Activated T-helper 9 cell treated with anti-CD3 and anti-CD28 coated beads, Interleukin-2, amount 50 U/mL, for 16 hours (primary cell): ENCODE measurements at places on chromosomes 2 and 18.

- no peak for DNase-seq
Measured at GRCh38 chr2:63301481-63301880, 250.9 kb downstream of the OTX1 start.

GRCh38 chr2:80454628-80455027 is 150.1 kb upstream of the LRRTM1 start:
- no peak for DNase-seq

DNA sequence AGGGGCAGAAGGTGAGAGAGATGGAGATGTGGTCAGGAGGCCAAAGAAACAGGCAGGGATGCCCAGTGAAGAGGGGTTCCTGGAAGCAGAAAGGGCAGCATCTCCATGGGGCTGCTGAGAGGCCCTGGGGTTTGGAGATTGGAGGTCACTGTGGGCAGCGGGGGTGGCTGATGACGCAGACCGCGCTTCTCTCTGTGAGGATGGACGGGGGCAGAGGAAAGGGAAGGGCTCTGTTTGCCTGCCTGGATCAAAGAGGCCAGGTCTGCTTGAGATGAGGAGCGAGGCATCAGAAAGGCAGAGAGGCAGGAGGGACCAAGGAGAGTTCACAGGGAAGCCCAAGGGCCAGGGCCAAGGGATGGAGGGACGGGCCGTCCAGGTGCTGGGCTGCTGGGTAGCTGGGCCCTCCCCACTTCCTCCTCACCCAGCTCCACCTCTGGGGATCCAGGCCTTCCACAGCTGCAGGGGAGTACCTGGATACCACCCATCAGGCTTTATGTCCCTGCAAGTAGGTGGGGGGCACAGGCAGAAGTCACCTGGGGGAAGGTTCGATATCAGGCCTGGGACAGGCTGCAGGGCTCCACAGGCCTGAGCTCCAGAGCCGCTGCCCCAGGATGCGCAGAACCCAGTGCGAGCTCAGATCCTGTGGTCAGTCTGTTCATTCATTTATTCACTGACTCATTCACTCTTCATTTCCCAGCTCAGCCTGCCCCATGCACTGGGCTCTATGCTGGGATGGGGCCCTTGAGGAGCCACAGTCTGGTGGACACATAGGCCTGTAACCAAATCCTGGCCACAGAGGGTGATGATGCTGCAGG is 30.6 kb downstream of the ADRA2B start:
- DNase-seq = no peak

- DNase-seq = no peak
Measured at GRCh38 chr18:13539050-13539449, 187.3 kb downstream of the FAM210A start.

DNA sequence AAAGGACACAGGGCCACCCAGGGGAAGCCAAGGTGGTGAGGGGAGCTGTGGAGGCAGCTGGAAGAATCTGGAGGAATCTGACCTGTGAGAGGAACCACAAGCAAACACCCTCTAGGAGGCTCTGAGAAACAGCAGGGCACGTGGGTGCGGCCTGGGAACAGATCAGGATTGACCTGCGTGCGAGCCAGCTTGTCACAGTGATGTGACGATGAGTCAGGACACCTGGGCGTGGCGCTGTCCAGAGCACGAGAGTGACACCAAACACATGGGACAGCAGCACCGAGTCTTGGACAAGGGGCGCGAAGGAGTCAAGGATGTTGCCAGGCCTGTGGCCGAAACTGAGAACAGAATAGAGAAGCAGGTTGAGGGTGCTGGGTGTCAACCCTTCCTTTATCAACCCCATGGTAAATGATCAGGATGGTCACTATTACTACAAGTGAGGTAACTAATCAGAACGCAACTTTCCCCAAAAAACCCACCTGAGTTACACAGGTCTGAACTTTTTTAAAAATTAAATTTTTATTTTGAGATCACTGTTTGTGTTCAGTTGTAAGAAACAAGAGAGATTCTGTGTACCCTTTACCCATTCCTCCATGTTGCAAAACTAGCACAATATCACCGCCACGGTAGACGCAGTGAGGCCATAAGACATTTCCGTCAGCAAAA is 637 bp upstream of the SFT2D3 start:
- no peak for DNase-seq

DNA sequence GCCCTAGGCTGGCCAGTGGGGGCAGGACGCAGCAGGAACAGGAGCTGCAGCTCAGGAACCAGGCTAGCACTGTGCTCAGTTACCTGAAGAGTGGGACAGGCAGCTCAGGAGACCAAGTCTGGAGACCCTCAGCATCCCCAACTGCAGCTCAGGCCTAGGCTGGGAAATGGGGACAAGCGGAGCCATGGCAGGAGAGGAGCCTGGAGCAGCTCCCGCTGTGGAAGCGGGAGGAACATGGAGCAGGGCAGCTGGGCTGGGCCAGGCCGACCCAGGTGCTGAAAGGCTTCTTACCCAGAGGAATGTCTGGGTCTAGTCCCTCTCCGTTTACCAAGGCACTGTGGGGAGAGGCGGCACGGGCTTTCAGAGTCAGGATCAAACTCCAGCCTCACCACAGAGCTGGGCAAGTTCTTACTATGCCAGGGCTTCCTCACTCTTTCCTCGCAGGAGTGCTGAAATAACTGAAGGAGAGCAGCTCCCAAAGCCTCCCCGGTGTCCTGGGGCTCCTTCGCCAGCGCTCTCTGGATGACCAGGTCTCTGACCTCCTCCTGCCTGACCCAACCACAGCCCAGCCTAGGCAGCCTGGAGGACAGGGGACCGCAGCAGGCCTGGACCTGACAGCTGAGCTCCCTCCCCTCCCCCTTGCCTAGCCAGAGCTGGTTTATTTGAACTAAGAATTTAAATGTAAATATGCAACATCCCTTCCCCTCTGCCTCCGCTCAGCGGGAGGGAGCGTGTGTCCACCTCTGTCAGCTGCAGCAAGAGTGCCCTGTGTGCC is 247.8 kb upstream of the SIX2 start:
- no peak for DNase-seq

GRCh38 chr2:55395724-55396605 is 23.7 kb downstream of the CCDC88A start:
- DNase-seq = no peak

GRCh38 chr18:48442761-48443160 is 33.6 kb upstream of the ZBTB7C start:
- DNase-seq = no peak

DNA sequence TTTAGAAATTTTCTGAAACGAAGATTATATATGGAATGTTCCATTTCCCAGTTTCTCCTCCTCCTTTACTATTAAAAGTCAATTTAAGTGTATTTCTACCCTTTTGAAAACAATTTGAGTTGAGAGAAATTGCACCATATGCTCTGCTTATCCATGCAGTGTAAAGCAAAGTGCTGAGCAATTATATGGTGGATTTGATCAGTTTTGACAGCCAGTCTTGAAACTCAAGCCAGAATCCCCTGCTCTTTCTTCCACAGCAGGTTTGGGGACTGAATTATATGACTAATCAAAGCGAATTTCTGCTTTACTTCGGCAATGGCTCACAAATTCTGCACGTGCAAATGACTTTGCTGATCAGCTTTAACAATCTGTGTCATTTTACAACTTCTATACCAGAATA is 1183.6 kb downstream of the LRP1B start:
- DNase-seq = no peak

DNA sequence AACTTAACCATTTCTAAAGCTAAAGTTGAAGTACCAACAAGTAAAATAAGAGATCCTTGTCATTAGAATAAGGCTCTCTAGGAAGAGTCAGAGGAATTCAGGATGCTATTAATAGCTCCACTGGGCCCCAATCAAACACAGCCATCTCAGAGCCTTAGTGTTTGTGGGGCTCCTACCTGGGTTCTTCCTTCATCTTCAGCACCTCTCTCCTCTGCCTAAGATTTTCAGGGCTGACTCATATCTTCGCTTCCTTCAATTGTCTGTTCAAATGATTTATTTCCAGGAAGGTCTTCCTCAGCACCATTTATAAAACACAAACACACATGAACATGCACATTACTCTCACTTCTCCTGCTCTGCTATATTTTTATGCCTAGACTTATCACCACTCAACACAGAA is 119.5 kb downstream of the COL6A3 start:
- no peak for DNase-seq

DNA sequence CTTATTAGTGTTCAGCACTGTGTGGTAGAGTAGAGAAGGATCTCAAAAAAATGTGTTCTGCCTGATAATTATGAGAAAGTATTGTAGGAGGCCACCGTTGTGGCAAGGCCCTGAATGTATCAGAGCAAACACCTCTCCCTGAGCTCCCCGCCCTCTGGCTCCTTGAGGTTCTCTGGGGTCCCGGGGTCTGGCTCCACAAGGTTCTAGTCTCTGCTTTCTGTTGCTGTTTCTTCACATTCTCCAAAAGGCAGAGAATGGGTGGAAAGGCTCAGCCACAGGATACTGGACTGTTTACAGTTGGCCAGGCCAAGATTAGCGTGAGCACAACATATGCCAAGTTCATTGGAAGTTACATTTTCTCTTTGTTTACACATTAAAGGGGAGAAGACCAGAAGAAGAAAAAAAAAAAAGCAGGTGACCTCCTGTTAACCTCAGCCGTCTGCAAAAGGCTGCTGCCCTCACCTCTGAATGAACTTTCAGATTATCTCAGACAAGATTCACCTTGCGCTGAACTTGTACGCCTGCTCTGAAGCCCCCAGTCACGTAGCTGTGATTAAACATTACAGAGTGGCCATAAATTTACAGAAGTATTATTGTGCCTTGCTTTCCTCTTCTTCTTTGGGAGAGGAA is 56.6 kb upstream of the CYP26B1 start:
- no peak for DNase-seq

DNA sequence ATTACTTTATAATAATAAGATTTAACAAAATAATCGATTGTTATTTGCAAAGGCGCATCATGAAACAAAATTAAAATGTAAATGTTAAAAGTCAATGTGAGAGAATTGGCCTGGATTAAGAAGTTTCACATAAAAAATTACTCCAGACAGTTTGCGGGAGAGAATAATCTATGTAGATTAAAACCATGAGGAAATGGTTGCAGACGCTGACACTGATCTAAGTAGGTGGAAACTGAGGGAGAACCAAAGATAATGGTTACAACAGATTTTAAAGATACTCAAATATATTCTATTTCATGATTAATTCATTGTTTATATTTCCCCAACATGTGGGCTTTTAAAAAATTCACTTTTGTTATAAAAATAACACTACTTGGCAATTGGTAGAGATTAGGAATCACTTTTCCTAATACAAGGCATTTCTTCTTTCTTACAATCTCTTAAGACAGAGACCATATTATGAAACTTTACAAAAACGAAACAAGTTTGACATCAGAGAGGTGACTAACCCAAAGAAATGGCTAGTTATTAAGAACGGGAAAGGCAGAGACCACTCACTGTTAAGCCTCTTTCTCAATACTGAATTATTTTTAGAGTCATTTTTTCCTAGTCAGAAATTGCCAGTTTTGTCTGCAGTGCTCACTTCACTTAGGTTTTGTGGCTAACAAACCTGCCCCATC is 1.6 kb downstream of the KANSL1L start:
- DNase-seq = no peak

GRCh38 chr18:73715210-73715670 is 432.4 kb downstream of the FBXO15 start:
- DNase-seq = no peak

- DNase-seq = no peak
Measured at GRCh38 chr2:75462721-75463120, 98.0 kb downstream of the EVA1A start.

DNA sequence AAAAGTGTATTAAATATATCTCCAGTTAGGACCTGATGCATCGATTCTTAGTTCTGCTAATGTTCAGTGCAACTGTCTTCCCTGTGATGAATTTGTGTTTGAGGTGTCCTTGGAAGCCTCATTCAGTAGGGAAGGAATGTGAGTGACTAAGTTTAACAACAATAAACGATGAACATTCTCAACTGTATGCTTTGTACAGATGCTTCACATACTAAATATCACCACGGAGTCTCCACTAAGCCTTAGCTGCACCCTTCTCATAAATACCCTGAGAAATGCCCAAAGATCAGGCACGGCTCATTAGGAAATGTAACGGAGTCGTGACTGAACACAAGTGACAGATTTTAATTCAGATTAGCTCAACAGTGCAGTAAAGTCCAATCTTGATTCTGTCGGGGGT is 24.4 kb upstream of the AGFG1 start:
- DNase-seq = no peak
